ENCODE measurements at places on chromosomes 6 and 20. TPM values are rescaled to one million over a fixed set of nuclear protein-coding genes. Genes with fewer than 3 reads are reported as not detected.

DNA sequence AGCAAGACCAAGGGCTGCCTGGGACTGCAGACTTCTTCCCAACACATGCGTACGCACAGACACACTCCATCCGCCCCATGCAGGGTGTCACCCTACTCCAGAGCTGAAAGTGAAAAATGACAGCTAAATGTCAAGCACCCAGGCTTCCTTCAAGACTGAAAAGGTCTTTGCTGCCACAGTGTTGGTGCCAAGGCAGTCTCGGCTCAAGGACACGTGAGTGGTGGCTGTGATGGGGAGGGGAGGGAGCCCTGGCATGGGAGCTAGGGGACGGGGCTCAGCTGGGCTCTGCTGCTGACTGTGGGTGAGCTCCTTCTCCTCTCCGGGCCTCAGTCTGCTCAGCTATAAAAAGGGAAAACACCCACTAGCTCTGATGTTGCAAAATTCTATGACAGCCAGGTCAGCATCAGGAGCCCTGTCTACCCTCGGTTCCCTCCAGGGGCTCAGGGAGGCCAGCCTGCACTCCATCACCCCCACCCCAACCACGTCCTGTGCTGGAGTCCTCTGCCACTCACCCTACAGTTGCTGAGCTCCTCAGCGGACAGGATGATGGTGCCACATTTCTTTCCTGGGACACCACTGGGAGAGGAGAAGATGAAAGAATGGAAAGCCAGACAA lies 47.6 kb downstream of the CPNE5 start:
- no peak for DNase-seq

- DNase-seq = no peak
Measured at GRCh38 chr6:77264970-77265369, 198.3 kb downstream of the HTR1B start.

DNA sequence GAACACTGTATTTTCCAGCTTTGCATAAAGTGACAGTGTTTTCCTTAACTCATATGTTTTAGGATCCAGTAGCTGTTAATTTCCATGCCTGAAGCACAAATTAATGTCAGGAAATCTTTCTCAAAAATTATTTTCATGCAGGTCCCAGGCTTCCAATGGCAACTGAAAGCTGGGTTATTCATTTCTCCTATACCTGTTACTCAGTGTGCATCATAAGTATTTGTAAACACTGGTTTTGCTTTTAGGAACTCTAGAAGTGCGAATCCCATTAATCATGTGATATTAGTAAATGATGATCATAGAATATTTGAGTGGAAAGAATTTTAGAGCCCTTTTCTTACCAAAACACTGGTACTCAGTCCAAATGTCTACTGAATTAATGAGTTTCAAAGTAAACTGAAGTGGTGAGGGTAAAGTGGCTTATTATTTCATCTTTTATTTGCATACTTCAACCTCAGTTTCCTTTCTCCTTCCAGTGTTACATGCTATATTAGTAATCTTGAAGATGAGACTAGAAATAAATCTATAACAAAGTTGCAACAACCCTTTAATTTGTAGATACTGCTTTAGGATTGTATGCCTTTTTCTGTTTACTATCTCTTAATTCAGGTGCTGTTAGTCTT lies 124.0 kb downstream of the ZFAND3 start:
- DNase-seq = no peak

DNA sequence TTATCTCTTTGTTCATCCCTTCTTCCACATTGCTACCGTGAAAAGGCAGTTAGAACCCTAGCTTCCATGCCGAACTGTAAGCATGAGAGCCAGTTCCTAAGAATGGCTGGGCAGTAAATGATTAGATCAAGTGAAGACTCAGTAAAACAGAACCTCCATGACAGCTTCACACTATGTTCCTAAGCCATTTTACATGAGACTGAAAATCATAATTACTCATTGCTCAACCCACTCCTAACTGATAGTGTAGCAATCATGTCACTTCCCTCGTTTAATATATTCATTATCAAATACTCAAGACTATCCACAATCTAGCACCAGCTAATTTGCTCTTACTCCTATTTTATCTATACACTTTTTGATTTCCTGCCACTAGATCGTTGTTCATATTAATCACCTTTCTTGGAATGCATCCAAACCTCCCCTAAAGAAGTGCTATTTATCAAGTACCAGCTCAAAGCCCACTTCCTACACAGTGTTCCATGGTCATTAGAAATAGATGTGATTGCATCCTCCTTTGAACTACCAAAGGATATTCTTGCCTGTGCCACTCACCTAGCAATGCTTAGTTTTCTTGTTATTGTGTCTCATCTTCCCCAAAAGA lies 6.0 kb downstream of the TMEM30A start:
- DNase-seq = no peak

GRCh38 chr20:37584238-37584807 lies 56.6 kb upstream of the BLCAP start:
- no peak for DNase-seq

DNA sequence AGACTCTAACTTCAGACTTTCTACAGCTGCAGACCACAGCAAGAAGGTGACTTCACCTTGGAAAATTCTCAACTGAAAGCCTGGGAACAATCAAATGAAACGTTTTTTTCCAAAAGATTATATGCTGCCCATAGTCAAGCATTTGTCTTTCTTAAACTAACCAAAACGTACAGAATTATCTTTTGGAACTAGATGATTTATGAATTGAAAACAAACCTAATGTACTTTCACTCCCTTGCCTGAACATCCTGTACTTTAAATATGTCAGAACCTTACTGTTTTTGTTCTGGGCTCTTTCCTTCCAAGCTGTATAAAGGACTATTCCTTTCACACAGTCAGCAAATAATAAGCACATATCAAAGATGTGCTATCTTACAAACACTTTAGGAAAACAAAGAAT lies 62.4 kb upstream of the TNFAIP3 start:
- DNase-seq = no peak

DNA sequence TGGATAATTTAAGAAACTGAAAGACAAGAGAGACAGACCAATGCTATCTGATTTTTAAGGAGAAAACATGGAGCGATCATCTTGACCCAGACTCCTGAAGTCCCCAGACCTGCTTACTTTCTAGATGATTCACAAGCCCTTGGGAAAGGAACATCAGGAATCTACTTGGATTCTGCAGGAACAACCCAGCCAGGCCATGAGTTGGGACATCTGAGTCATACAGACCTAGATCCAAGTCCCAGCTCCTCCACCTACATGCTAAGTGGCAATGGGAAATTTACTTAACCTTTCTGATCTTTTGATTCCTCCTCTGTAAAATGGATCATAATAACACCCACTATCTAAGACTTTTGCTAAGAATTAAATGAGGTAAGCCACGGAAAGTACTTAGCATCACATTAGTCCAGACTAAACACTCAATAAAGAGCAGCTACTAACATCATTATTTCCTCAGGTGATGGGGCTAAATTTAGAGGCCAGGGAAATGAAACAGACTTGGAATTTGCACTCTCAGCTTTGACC lies 61.0 kb upstream of the MAFB start:
- DNase-seq = no peak

DNA sequence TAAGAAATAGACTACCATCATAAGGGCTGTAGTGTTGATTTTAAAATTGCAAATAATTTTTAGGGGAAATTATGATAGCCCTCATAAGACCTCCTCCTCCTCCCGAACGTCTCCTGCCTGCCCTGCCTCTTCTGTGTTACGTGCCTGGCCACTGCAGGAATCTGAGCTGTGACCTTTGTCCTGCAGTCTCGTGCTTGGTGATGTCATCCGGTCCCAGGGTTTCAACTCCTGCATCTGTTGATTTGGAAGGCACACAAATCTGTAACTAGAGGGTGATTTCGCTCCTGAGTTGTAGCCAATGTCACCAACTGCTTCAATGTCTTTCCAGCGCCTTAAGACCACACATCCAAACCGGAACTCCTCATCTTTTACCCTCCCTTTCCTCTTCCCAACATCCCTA lies 163.2 kb downstream of the AIG1 start:
- peak; percentile 16 for DNase-seq

DNA sequence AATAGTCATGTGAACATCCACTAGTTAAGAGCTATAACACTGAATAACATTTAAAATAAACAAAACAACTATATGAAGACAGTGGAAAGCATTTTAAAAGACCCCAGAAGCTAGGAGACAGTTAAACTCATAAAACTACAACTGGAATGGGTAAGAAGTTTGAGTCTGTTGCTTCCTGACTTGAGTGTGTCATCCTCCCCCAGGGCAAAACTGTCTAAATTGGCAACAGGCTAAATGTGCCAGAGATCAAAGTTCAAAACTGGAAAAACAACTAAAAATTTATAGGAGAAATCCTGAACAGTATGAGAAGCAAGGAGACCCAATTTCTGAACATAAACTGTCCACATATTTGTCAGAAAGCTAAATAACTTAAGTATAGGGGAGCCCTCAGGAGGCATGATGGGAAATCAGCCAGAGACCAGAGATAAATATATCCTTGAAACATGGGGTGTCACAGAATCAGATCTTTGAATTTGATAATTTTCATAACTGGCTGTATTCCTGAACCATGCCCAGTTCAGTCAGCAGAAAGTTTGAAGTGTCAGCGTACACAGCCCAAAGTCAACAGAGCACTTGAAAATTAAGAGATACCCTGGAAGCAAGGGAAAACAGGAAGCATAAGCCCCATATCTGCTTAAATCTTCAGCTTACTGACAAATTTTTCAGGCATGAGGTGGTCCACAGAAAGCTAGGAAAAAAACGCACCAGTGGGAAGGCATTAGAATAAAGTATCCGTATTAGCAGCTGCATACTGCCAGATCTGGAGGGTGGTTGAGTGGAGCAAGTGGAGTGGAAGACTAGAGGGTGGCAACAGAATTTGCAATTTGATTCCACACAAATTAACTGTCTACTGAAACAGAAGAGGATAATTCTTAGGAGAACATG lies 516.1 kb upstream of the MAN1A1 start:
- DNase-seq = no peak

DNA sequence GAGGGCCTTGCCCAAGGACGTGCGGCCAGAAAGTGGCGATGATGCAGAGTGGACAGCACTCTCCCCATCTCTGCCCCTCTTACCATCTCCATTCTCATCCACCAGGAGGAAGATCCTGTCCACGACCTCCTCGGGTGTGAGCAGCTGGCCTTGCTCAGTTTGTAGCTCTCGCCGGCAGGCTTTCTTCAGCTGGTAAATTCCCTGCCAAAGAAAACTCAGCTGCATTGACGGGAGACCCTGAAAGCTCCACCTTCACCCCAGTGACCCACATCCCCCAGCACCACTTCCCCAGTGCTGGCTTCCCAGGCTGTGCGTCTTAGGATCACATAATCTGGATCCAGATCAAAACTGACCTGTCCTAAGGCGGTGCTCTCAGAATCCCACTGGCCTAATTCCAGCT lies 9.2 kb downstream of the GUCA1B start:
- DNase-seq = no peak

DNA sequence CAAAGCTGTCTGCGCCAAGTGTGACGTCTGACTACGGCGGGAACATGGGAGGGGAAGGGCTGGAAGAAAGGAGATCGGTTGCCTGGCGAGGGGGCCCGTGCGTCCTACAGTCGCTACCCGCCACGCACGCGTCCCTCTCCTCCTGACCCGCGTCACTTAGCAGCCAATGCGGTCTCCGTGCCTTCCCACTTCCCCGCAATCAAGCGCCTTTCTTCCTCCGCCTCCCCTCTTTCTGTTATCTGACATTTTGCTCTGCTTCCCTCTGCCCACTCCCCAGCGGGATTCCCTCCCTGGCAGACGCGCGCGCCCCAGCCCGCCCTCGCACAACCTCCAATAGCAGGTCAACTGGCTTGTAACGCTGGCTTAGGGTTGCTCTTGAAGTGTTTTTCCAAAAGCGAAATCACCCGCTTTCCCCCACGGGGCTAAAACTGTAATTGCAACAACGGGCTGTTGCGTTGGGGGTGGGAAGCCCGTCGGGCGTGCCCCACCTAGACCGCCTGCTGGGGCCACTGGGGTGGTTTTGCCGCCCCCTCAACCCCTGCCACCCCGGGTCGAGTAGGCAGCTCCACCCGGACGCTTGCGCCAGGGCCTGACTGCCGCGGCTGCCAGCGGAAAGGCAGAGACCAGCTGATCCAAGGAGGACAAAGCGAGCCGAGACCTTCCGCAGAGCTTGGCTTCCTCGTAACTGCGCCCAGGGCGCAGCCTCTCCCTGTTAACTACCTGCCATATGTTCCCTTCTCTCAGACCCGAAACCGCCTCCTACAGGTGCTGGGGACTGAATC lies 6.2 kb upstream of the SOX4 start:
- peak; percentile 41 for DNase-seq

GRCh38 chr20:19945732-19946670 lies 71.2 kb upstream of the NAA20 start:
- no peak for DNase-seq

GRCh38 chr20:61340157-61340556 lies 88.1 kb downstream of the CDH4 start:
- no peak for DNase-seq

GRCh38 chr6:136736281-136736960 lies 55.9 kb downstream of the MAP3K5 start:
- DNase-seq = no peak

DNA sequence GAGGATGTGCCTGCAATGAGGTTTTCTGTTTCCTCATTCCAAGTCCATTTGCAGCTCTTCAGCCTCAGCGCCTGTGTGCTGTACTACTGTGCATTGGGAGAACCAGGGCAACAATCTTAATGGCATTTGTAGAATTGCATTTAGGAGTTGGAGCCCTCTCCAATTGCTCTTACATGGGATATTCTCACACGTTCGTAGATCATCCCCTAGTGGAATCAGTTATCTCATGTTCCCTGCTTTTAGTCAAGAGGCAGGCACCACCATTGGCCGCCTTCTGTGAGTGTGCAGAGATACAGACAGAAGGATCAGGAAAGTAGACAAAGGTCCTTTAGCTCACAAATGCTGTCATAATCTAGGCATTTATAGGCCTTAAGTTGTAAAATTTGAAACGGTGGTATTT lies 84.2 kb upstream of the RGS17 start:
- no peak for DNase-seq

- DNase-seq = no peak
Measured at GRCh38 chr6:124978451-124979293, 16.4 kb downstream of the RNF217 start.

- DNase-seq = no peak
Measured at GRCh38 chr20:4608861-4609260, 112.8 kb upstream of the PRND start.

GRCh38 chr6:30775104-30775503 lies 30.8 kb upstream of the IER3 start:
- no peak for DNase-seq

- no peak for DNase-seq
Measured at GRCh38 chr6:47307362-47308197, 2.1 kb downstream of the TNFRSF21 start.

Gene ILRUN
- 9.0 TPM for total RNA-seq

Gene ITPR3
- 27.6 TPM for total RNA-seq

Gene RBPJL
- not detected for total RNA-seq

Gene HLA-DRB1
- 15.9 TPM for total RNA-seq

Gene COL9A3
- total RNA-seq = 0.59 TPM

Gene LAMA5
- total RNA-seq = 50.6 TPM

Gene DSP
- total RNA-seq = 28.3 TPM

Gene HMGCLL1
- total RNA-seq = 1.5 TPM

Gene TAAR8
- total RNA-seq = 0.28 TPM
